ENCODE measurements at places on chromosomes 7 and 10.

DNA sequence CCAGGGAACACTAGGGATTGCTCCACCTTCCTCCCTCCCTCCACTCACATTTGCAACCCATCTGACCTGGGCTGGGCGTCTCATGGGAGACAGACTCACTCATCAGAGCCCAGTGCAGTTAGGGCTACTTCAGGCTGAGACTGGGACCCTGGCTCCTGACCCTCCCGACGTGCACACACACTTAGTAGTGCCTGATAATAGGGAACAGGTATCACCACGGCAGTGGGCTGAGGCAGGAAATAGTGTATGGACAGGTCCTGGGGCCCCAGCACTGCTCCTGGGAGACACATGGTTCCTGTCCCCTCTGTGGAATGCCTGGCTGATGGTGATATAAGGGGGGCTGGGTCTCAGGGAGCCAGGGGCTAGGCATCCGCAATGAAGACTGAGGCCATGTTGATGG, 14.3 kb downstream of the AQP1 start:
- no peak for DNase-seq

DNA sequence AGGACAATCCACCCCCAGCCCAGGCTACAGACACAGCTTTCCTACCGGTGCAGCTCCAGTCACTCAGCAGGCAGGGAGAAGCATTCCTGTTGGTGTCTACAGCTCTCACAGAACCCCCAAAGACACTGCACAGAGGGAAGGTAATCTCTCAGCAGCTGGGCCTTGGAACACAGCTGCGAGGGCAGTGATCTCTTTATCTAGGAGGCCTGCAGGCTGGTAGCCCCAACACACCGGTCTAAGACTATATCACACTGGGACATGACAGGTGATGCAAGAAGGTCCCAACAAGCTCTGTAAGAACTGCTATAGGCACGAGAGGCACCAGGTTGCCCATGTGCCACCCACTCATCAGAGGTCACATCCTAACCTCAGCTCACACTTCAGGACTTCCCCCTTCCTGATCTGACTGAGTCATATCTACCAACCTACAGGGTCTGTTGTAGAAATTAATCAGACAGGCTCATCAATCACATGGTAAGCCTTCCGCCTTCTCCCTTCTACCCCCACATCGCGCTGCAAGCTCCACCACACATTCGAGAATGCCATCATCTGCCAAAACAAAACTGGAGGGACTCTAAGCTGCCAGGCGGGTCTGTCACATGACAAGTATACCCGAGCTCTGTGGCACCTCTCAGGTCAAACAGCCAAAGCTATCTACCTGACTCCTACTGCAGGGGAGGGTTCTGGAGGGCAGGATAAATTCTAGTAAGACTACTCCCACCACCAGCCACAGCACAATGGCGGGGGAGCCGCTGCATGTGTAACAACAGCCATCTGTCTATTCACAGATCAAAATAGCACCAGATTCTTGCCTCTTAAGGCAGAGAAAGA, 26.1 kb downstream of the FAM53B start:
- DNase-seq, result peak; percentile 69

- no peak for DNase-seq
Measured at GRCh38 chr7:44880317-44881018, 4.9 kb downstream of the PURB start.

DNA sequence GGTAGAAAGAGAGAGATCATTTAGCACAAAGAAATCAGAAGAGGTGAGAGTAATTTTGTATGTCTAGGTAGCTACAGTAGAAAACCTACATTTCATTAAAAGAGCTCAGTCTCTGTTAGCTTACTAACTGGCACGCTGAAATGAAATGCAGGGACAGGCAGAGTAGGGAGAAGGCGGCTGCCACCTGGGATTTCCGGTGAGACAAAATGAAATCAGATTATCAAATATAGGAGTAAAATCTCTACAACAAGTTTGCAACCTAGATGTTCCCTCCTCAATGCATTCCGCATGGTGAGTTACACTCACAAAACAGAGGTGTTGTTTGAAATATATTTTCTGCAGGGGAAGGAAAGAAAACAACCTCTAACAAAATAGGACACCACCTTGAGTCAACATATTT, 55.9 kb downstream of the VOPP1 start:
- no peak for DNase-seq

DNA sequence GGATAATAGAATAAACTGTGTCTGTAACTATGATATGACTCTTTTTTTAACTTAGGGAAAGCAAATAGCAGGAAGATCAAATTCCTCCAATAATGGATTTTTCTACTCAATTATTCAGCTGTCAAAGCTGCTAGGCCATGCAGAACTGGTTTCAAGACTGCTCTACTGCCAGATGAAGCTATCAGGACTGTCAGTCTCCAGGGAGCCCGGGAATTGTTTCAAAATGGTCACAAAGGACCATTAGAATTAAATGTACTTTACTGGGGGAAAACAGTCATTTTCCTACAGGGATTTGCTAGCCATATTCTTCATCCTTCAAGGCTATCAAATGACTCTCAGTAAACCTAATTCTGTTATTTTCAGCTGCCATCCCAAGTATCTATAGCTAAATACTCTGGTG, 276.3 kb downstream of the LHFPL3 start:
- no peak for DNase-seq

DNA sequence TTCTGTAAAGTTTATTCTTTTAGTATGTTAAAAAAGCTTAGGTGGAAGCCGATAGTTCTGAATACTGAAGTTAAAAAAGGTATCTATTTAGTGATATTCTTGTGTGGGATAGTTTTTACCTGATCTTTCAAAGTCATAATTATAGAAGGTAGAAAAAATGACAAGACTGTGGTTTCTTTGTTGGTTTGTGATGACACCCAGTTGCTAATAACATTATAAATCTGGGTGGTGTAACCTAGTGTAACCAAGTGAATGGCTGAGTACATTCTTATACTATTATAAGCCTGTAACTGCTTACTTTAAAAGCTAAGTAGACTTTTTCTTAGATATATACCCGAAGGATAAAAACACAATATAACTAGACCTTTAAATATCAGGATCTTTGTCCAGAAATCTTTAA, 2.3 kb downstream of the CDK13 start:
- no peak for DNase-seq

DNA sequence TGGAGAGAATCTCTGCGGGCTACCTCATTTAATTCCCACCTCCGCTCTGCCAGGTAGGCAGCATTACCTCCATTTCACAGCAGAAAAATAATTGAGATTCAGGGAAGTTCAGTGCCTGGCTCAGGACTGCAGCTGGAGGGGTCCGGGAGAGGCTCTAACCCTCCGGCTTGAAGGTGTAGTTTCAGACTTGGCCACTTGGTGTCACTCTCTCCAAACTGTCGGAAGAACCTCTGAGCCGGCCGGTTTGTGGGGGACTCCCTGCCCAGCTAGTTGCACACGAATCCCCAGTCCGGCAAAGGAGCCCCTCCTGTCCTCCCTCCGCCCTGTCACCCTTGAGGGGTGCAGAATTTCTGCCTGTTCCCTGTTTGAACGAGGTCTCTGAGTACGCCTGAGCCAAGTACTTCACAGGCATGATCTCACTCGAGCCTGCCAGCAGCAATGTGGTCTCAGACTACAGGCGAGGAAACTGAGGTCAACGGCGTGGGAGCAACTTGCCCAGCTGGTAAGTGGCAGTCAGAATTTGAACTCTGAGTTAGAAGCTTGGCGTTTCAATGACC, 144.7 kb upstream of the ZNF716 start:
- no peak for DNase-seq

DNA sequence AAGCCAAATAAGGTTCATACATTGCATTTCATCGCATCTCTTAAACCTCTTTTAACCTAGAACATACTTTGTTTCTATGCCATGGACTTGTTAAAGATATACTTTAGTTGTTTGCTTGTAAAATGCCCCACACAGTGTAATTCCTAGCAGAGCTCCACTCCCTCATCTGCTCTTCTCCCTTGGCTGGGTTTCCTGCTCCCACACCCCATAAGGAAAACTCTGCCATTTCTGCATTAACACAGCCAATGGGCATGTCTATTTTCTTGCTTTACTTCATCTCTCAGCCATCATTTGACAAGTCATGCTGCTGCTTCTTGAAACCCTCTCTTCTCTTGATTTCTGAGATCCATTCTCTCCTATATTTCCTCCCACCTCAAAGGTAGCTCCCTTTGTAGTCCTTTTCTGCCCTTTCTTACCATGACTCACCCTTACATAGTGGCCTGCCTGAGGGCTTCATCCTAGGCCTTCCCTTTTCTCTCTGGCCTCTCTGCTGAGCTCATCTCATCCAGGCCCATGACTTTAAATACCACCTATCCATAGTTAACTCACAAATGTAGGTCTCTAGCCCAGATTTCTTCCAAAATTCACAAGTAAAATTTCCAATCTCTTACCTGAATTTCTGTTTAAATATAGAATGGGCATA, 471.4 kb downstream of the ADRA2A start:
- no peak for DNase-seq

DNA sequence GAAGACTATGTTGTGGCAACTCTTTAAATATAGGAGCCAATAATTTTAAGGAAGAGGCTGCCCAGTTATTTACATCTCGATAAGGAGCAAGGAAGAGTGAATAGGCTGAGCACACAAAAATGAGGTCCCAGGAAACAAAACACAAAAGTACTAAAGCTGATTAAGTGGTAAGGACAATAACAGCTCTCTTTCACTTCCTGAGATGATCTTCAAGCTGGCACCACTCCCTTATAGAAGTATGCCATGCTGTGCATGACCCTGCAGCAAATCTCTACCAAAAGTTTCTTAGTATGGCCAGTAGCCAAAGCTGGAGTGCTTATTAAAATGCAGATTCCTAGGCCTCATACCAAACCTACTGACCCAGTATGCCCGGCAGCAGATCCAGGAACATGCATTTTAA, 39.7 kb downstream of the CADPS2 start:
- no peak for DNase-seq

GRCh38 chr7:42250411-42250810, 13.4 kb upstream of the GLI3 start:
- DNase-seq, result no peak

GRCh38 chr7:27221201-27221797, 21.3 kb upstream of the EVX1 start:
- no peak for DNase-seq

DNA sequence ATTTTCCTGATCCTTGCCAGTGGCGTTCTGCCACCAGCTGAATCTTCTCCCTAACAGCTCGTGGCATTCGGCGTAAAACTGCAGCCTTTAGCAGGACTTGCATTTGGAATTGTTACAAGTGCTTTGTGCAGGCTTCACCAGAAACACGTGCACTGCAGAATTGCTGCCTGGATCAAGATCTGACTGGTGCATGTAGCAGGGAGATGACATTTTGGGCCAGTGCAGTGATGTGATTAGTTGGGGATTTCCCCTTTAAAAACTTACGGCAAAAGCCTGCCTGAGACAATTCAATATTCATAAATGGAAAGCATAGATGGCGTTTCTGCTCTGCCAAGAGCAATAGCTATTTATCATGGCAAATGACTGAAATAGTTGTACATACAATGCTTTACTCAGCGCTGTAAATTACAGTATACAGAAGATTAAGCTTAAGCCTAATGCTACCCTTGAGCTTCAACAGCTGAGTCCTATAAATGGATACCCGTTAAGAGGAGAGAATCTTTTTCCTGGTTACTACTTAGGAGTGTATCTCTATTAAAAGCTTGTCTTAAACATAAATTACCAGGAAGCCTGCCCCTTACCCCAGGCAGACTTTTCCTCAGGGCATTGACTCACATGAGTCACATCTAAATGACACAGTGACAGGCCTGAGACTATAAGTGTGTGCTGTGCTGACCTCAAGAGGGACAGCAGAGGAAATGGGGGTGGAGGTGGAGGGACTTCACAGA, 106.3 kb downstream of the ATXN7L1 start:
- DNase-seq, result no peak

- DNase-seq, result no peak
Measured at GRCh38 chr10:76675951-76676587, 961.5 kb downstream of the KCNMA1 start.

GRCh38 chr10:12631787-12632562, 282.6 kb downstream of the CAMK1D start:
- DNase-seq, result no peak

GRCh38 chr10:101152316-101152715, 21.2 kb downstream of the TLX1 start:
- DNase-seq, result no peak

- no peak for DNase-seq
Measured at GRCh38 chr10:29588629-29589421, 45.9 kb downstream of the SVIL start.

DNA sequence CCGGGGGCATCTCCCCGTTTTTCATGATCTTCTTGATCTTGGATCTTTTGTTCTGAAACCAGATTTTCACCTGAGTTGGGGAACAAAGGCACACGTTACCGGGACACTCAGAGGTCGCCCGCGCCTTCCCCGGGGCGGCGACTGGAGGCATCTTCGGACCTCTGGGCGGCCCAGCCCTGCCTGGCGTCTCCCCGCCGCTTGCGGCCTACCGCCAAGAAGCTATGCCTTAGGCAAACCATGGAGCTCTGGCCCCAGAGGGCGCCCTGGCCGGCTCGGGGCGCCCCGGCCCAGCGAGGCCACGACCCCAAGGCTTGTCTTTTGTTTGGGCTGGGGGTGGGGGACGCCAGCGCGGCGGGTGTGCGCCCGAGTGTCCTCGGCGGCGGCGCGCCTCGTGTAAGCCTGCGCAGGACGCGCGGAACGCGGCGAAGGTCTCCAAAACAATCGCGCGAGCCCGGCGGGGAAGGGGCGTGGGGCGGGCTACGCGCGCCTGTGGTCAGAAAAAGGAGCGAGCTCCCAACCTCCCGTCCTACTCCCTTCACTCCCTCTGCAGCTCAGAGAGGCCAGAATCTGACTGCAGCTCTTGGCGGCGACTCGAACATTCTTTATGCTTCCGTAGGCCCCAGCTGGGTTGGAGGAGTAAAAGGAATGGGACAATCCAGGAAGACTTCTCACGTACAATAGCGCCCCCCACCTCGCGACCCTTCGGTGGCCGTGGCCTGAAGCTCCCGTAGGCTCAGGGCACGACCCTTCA, 3.5 kb downstream of the DLX5 start:
- no peak for DNase-seq

DNA sequence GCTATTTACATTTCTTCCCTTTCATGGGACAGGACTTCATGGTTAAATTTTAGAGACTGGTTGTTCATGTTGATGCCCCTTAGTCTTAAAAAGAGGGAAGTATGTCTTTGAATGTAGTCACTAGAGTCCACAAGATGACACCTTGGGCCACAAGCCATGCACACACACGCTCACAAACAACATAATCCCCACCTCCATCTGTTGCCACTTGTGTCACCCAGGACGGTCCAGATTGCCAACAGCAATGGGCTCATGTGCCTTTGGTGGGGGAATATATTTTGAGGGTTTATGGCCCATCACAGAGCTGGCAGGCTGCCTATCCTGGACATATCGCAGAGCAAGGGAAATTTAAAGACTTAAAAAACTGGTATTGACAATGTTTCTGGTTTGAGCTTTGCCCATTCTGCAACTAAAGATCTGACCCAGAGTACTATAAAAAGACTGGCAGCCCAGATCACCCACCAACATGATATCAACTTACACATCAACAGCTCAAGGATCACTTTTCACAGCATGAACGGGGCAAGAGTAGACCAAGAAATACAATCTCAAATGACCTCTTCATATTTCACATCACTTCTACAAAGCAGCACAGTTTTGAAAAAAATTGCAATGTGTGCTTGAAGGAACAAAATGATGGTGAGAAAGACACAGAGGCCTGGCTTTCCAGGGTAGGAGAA, 50.5 kb downstream of the STRA8 start:
- DNase-seq, result no peak

- DNase-seq, result no peak
Measured at GRCh38 chr7:130906575-130906974, 172.6 kb upstream of the KLF14 start.

- no peak for DNase-seq
Measured at GRCh38 chr7:20797462-20798080, 10.9 kb upstream of the SP8 start.

GRCh38 chr10:33385015-33385414, 50.5 kb upstream of the NRP1 start:
- no peak for DNase-seq
